ENCODE measurements at places on chromosomes 3 and 15.

DNA sequence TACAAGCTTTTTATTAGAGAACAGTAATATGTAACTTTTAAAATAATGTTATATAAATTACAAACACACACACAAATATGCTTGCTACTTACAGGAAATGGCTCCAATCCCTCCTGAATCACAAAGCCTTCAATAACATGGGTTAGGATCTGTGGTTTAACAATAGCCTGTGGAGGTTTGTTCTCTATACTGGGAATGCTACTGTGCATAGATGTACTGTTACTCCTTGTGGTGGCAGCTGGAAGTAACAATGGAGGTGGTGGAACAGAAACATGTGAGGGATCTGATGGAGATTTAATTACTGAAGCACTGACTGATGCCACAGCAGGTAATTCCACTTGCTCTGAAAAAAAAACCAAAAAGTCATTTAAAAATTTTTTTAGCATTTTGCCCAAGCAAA lies 64.4 kb downstream of the PHC3 start:
- DNase-seq, result no peak

GRCh38 chr15:76057332-76058000 lies 2.3 kb upstream of the TMEM266 start:
- peak; percentile 32 for DNase-seq

DNA sequence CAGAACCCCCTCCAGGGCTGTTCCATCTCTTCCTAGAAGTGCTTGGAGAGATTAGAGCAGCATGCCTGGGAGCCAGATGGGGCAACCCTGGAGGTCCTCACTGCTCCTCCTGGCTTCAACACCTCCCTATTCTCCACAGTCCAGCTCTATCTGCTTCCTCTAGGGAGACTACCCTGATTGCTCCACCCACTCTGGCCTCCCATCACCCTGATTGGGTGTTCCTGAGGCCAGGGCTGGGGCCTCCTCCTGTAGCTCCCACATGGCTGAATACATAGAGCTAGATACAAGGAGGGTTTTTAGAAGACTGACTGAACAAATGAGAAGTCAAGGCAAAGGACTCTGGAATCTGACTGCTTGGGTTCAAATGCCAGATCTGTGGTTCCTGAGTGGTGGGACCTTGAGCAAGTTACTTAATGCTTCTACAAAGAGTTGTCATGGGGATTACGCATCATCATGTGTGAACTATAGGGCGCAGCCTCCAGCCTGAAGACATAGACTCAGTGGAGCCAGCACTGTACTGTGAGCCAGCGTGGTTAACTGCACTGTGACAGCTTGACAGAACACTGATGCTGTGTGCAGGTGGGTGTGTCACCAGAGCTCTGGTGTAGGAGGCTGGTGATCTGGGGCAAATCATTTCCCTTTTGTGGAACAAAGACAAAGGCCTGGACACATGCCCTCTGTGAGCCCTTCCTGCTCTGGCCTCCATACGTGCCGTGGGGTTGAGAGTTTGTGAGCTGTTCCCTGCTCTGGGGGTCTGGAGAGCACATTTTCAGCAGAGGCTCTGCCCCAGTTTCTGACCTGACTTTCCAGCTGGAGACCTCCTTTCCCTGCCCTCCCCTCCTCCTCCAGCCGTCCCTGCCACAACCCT lies 74.8 kb downstream of the SCN5A start:
- DNase-seq, result peak; percentile 79

- DNase-seq, result no peak
Measured at GRCh38 chr3:106338582-106339214, 469.9 kb upstream of the CBLB start.

DNA sequence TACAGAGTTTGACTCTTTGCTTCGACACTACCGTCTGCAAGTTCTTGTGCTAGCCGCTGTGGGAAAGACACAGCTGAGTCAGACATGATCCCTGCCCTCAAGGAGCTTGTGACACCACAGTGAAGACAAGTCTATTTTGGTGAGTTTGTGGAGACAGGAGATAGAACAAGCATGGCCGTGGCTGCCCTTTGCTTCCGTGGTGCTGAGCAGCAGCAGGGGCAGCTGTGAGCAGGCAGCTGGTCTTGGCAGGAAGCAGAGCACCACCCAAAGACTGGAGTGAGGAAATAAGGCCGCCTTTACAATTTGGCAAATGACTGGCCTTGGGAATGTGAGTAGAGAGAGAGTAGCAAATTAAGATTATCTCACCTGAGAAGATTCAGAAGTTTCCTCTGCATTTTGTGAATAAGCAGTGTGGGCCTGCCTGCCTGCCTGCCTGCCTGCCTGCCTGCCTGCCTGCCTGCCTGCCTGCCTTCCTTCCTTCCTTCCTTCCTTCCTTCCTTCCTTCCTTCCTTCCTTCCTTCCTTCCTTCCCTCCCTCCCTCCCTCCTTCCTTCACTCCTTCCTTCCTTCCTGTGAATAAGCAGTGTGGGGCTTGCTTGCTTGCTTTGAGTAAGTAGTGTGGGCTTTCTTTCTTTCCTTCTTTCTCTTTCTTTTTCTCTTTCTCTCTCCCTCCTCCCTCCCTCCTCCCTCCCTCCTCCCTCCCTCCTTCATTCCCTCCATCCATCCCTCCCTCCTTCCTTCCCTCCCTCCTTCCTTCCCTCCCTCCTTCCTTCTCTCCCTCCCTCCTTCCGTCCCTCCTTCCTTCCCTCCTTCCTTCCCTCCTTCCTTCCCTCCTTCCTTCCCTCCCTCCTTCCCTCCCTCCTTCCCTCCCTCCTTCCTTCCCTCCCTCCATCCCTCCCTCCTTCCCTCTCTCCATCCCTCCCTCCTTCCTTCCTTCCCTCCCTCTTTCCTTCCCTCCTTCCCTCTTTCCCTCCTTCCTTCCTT lies 1.6 kb upstream of the GCNT3 start:
- DNase-seq, result no peak

GRCh38 chr3:48561045-48561736 lies 2.4 kb downstream of the UCN2 start:
- DNase-seq, result peak; percentile 41

DNA sequence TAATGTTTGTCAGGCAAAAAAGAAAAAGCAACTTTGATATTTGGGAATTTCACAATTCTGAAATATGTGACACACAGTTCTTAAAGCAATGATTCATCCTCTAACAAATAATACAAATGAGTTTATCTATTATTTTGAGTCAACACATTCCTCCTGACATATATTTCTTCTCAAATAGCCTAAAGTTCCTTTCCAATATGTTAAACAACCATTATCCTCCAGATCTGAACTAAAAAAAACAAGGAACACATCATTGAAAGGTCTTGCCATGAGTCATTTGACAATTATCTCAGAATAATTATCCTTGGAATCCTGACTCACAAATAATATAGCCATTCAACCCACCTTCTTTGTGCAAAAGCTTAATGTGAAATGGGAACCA lies 208.7 kb upstream of the CDIN1 start:
- DNase-seq, result no peak

DNA sequence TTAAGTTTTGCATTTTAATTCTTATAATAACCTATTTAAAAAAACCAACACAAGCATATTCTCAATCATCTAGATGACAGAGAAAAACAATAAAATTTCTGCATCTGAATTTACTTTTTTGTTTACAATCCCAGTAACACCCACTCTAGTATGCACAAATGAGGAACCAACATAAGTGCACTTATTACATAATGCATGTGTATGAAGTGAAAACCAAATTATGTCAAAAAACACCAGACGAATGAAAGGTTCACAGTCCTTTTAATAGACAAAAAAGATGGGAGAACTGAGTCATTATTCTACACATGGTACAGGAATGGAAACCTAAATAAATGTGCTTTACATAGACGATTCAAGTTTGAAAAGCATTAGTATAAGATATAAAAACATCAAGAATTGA lies 91.7 kb downstream of the NR1I2 start:
- DNase-seq, result no peak

DNA sequence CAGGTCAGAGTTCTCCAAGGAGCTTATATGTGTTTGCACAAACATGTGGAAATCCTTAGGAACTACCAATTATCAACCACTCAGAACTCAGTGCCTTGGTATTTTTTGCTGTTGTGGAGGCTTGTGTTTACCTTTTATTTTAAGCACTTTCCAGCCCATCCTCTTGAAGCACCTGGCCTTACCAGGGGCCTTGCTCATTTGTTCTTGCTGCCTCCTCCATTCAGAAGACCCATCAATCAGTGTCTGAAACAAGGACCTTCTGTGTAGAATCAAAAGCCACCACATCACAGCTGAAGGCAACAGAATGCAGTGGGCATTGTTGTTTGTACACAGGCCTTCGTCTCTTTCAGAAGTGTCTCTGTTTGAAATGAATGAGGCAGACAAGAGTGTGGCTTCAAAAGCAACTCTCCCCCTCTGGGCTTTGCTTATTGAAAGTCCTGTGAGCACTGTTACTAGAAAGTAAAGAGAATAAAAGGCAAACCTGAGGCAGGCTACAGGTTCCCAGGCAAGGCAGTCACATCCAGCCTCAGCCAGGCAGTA lies 24.5 kb upstream of the LIPC start:
- no peak for DNase-seq

DNA sequence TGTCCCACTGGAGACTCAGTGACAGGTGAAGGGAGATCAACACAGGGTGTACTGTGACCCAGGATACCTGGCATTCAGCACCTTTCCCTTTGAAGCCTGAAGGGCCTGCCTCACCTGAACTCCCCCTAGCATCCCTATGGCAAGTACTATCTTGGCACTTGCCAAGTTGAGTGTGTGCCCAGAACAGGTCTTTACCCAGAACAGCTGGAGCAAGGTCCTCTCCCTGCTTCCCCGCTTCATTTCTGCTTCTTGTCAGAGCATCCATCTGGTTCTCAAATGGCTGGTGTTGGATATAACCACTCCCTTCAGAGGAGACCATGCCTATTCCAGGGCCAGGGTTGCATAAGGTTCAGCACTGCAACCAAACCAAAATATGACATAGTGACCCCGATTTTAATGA lies 73.0 kb downstream of the FAM43A start:
- no peak for DNase-seq

DNA sequence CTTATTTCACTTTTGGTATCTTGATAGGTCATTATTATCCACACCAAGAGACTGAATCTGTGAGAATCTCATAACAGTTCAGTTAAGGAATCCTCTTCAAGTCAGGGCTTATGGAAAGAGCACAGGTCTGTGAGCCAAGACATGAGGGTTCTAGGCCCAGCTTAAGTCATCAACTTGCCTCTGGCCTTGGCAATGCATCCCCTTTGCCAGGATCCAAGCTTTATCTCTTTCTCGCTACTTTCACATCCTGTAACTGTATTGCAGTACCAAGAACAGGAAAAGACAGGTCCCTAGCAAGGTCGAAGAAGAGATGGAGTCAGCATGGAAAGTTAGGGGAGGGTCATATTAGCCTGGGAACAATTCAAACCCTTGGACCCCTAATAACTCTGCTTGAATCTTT lies 13.5 kb upstream of the APOD start:
- no peak for DNase-seq

- DNase-seq, result peak; percentile 70
Measured at GRCh38 chr3:101069901-101070798, 76.9 kb upstream of the ABI3BP start.

- DNase-seq, result no peak
Measured at GRCh38 chr15:60004009-60004845, at the start of gene FOXB1. TSS of gene FOXB1 (plus strand) at chr15:60004311. CDS start at chr15:60004964, 653 bp downstream.

DNA sequence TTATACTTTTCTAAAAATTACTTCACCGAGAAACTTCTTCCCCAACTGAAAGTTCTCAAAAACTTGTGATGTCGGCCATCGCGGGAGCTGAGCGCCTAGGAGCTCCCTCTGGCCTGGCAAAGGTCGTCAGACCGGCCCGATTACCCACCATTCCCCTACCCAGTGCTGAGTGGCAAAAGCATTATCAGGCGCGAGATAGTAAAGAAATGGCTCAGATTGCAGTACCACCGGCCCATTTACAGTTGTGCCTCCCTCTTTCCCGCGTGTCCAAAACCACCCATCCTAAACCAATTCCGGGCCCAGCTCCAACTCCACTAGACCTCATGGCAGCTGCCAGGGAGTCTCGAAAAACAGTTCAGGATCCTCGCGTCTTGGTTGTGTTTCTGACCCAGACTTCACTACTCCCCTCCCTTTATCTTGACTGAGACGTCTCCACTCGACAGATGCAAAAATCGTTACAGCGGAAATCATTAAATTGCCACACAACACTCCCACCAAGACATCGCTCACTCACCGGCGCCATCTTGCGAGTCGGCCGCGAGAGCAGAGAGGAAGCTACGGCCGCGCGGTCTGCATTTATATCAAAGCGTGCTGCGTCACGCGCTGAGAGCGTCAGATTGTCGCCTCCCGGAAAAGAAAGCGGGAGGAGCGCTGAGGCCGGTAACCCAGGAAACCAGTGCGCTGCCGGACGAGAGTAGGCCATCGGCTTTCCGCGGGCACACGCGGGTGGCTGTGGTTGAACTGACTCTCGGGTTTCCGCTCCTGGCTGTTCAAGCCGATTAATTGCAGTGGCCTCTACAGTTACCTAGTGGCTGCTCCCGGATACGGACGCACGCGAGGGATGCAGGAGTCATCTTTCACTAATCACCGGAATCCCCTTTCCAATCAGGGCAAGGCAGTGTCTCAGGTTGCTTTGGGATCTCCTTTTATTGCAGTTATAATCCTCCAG lies at the start of gene RPL22L1:
Gene RPL22L1 (minus strand): TSS at position 551 of the 949 bp plus-strand sequence. CDS start 28 bp downstream, at position 523.
- DNase-seq, result peak; percentile 96

Measured in BE2C (cell line).